AG09319 (cell line): ENCODE measurements at places on chromosomes 7 and 10.

GRCh38 chr7:117908031-117908795, 35.0 kb upstream of the CTTNBP2 start:
- DNase-seq, result no peak

GRCh38 chr10:8327140-8327423, 272.6 kb downstream of the GATA3 start:
- DNase-seq, result no peak

GRCh38 chr7:104976966-104977636, 36.9 kb upstream of the KMT2E start:
- no peak for DNase-seq

DNA sequence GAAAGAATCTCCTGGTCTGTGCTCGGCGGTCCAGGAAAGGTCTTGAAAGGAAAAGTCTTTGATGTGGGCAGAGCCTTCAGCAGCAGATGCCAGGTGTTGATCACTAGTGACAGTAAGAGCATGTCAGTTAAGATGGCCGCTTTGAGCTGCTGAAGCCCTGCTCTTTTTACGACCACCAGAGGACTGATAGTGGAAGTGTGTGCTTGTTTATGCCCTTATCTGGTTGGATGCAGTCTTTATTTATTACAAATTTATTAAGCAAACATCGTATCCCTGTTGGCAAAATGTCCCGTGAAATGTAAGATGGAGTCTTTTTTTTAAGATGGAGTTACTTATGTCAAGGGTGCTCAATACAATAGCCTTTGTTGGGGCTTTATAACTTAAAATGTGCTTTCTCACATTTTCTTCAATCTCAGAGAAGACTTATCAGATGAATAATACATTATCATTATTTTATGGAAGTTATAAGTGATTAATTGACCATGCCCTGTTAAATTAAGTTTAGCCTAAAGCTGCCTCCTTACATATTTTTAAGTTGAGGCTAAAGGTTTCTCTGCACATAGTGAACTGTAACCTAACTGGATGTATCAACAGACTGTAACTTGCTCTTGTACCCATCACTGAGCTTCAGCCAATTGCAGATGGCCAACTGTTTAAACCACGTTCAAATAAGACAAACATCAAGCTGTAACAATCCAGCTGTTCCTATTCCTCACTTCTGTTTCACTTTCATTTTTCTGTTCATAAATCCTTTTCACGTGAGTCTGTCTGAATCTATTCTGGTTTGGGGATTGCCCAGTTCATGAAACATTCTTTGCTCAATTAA, 97.4 kb upstream of the PIK3CG start:
- DNase-seq, result peak; percentile 32

DNA sequence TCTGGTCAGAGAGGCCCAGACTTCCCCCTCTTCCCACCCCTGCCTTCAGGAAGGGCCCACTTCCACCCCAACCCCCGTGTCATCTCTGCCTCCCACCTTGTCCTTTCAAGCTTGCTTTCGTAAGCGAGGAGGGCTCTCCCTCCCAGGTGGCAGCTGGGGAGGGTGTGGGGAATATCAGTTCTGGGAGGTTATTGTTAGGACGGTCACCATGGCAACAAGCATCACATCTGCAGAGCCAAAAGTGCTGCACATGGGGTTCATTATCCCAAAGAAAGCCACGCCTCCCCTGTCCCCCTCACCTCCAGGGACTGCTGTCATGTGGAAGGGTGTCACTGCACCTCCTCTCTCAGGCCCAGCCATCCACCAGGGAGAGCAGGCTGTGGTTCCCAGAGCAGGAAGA, 2.6 kb upstream of the CAMK2B start:
- no peak for DNase-seq

DNA sequence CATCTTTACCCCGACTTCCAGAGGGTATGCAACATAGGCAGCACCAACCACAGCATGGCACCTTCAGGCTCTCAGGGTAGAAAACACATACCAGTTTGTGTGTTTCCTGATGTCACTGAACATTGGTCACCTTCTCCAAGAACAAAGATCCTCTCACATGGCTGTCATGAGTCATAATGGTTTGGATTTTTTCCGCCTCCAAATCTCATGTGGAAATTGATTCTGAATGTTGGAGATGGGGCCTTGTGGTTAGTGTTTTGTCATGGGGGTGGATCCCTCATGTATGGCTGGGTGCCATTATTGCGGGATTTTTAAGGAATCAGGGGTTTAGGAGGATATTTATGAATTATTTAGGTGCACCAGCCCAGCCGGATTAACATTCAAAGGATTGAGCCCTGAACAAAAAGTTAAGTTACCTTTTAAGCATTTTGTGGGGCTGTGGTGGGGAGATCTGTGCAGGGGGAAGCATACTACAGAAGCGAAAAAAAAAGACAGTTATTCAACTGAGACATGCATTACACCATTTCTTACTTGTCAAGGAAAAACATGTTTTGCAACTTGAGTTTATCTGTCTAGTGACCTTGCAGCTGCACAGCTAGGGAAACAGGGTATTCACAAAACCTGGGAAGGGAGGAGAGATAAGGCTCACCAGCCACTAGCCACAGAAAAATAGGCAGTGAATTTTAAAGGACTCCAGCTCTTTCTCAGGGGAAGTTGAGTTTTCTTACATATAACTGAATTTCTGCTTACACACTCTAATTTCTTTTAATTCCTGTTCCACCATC, 774.1 kb upstream of the AUTS2 start:
- DNase-seq, result no peak

- no peak for DNase-seq
Observed at GRCh38 chr7:50650057-50650664, 85.0 kb upstream of the DDC start.

DNA sequence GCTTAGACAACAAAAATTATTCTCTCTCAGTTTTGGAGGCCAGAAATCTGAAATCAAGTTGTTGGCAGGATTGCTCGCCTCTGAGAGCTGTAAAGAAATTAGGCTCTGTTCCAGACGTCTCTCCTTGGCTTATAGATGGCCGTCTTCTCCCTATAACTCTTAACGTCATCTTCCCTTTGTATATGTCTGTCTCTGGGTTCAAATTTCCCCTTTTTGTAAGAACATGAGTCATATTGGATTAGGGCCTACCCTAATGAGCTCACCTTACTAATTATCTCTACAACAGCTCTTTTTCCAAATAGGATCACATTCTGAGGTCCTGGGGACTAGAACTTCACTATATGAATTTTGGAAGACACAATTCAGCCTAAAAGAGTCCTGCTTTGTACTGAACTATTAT, 22.4 kb downstream of the GALNTL5 start:
- no peak for DNase-seq

- DNase-seq, result no peak
Observed at GRCh38 chr10:30625080-30625479, 4.5 kb downstream of the LYZL2 start.

- DNase-seq, result no peak
Observed at GRCh38 chr10:80515511-80515910, 22.2 kb upstream of the SH2D4B start.

DNA sequence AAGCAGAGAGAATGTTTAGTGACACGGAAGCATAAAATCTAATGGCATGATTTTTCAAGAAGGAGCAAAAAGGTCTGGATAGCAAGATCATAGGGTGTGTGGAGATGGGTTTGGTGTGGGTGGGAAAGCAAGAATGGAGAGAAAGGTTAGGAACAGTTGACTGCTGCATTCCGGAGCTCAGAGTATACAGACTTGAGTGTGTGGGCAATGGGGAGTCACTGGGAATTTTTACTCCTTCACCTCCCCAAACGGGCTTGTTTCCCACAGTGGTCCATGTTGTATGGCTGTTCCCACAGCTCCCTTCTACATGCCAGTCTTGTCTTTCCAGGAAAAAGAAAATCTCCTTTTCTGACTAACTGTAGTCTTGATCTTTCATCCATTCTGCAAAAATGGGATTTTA, 122.1 kb downstream of the CDK6 start:
- DNase-seq, result no peak

DNA sequence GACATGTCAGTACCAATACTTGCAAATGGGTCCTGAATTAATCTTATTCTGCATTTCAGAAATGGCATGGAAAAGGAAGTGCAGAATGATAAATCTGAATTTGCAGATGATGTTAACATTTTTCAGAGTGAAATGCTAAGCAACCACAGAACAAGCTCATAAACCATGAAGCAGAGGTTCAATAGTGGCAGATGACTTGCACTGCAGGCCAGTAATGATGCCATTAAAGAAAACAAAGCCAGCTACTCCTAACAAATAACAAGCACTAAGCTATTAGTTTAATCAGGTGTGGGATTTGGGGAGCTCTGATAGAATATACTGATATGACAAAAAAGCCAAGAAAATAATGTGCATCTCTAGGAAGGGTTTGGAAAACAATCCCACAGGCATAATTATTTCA, 85.4 kb downstream of the FAM13C start:
- no peak for DNase-seq

DNA sequence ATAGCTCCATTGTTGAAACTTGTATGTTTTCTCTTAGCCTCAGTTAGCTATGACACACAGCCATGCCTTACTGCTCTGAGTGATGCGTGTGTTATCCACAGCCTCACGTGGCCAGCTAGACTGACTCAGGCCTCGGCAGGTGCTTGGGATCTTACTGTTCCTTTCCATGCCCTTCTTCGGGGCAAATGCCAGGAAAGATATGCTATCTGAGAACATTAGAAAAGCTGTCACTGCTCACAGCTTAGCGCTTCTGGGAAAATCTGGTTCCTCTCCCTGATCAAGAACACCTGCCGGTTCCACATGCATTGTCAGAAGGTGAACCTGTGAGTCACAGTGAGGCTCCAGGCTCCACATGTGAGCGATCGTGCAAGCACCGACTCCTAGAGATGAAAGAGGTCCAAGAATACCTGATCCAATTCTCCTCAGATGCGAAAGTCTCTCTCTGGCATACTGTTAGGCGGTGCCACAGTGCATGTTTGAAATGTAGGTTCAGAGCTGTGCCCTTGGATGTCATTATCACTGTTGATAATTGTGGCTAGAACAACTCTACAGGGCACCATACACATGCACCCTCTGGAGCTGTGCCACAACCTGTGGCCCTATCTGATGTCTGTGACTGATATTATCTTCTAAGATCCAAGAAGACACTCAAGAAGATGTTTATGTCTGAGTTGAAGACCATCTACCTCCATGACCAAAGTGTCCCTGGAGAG, 247.8 kb upstream of the IGFBP3 start:
- DNase-seq, result no peak

GRCh38 chr7:29518616-29519015, 45.0 kb upstream of the PRR15 start:
- DNase-seq, result no peak
